ENCODE measurements at places on chromosomes 4 and X.

GRCh38 chr4:182252220-182252619, 9.0 kb downstream of the TENM3 start:
- peak; percentile 18 for DNase-seq

DNA sequence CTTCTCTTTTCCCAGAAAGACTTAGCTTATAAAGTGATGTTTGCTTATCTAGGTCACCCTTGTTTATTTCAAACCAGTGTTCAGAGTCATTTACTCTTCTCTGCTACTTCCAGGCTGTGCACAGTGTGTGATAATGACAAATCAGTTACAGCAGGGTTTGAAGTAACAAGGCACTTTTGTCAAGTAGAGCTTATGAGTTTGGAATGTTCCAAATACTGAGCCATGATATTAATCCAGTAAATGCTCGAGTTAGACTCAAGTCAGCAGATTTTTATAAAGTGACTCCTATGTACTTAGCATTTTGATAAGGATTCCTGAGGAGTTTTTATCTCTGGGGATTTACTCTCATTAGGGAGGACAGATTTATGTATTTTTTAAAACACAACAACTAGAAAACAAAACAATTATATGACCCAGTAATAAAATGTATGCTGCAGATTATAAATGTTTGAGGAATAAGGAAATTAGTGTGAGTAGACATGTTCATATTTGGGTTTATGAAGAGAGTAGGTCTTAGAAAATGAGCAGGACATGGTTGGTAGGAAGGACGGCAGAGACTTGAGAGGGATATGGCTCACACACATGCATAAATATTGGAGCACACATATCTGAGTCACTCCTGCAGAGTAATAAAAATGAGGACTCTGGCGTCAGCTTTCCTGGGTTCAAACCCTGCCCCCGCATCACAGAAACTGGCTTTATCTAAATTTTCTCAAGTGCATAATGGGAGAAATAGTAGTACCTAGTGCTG, 271.2 kb downstream of the FBXO8 start:
- no peak for DNase-seq

DNA sequence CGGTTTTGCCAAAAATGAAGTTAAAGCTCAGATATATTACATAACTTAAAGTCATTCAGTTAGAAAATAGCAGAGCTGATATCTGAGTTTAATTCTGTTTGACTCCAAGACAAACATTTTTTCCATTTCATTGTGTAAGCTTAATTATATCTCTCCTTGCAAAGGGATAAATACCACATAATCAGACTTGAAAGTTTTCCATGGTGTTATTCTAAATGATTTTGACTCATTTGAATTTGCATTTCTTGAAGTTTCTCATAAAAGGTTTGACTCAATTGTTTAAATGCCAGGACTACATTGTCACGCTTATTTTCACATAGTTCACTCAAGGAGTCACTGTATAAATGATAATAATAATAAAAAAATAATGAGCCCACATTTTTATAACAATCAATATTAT, 39.4 kb upstream of the DDX60 start:
- DNase-seq, result no peak

GRCh38 chrX:10545882-10546281, 74.5 kb downstream of the MID1 start:
- no peak for DNase-seq

DNA sequence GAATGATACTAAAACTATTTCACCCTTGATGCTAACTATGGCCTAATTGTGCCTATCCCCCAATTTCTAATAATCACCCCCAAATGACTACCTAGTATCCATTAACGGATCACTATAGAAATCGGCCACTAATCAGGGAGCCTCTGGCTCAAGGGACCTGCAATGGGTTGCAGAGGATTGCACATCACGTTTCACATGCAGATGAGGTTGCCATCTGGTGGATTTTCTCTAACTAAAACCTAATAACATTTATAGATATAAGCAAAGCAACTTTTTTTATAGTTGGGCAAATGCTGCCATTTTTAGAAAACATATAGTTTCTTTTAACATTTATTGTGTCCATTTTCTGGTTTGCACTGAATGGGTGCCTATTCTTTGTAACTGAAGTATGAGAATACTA, 28.3 kb upstream of the ALG13 start:
- no peak for DNase-seq

DNA sequence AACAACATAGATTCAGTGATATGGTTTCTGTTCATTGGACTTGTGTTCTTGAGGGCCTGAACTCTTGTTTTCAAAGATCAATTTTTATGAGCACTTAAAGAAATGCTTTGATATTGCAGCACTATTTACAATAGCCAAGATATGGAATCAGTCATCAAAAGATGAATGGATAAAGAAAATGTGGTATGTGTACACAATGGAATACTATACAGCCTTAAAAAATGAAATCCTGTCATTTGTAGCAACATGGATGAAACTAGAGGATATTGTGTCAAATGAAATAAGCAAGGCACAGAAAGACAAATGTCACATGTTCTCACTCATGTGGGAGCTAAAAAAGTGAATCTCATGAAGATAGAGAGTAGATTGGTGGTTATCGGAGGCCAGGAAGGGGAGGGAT, 21.9 kb downstream of the RNF128 start:
- no peak for DNase-seq

GRCh38 chrX:15350329-15350996, 15.1 kb upstream of the PIGA start:
- no peak for DNase-seq

- DNase-seq, result no peak
These were observed 10.6 kb downstream of the C4orf54 start for GRCh38 chr4:99647071-99647470.

GRCh38 chr4:160202802-160203201, 1099.9 kb downstream of the RAPGEF2 start:
- DNase-seq, result no peak

GRCh38 chr4:6608758-6609414, 31.6 kb upstream of the MRFAP1 start:
- DNase-seq, result no peak

GRCh38 chr4:185567381-185568376, 32.4 kb upstream of the PDLIM3 start:
- no peak for DNase-seq

GRCh38 chr4:2482693-2483092, 13.8 kb downstream of the RNF4 start:
- no peak for DNase-seq

- no peak for DNase-seq
These were observed 3.9 kb downstream of the ZFP42 start for GRCh38 chr4:187999406-187999932.

- no peak for DNase-seq
These were observed 32.1 kb upstream of the TEX13D start for GRCh38 chrX:124300405-124300804.

DNA sequence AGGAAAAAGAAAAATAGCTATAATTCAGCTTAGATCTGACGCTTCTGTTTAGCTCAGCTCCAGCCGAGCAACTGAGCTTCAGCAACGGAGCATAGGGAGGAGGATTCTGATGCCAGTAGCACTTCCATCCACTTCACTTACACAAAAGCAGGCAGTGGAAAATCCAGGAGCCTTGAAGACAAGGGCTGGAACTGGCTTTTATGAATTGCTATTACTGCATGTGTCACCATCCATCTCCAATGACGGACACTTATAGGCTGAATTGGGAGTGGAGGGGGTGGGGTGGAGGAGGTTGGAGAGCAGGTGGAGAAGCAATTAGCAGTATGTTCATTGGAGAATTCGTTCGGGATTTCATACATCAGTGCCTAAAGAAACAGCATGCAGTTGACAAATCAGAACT, 15.6 kb downstream of the ENOX2 start:
- DNase-seq, result no peak

- DNase-seq, result peak; percentile 41
These were observed 73.7 kb downstream of the SHROOM2 start for GRCh38 chrX:9859711-9860555.

DNA sequence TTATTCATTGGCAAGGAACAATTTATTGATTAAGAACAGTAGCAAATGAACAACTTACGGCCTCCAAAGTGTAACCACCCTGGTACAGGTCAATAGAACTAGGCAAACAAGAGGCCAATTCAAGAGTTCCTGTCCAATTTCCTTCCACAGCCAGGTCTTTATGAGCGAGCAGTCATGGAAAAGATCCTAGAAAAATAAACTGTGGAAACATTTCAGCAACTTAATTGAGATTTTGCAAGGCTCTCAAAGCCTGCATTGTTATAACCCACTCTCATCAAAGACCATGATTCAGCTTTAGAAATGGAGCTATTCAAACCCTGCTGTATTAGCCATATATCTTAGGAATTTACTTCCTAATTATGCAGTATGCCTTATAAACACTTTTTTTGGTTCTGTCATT, 43.6 kb downstream of the UNC5C start:
- DNase-seq, result no peak

- no peak for DNase-seq
These were observed 149.9 kb downstream of the FGF16 start for GRCh38 chrX:77597090-77597489.

DNA sequence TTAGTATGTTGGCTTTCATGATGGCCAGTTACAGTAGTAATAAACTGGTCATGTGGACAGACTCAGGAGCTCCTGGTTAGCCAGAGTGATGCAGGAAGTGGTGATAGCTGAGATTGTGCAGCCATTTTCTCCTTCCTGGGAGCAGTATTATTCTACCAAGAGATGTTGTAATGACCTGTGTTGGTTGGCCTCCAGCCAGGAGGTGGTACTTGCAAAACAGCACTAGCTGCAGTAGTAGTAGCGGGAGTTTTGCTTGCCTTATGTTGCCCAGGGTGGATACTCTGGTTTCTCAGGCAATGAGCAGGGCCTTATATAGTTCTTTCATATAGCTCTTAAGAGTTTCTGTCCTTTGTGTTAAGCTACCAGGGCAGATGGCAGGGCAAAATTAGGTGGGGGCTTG, 998.8 kb downstream of the GLUD2 start:
- no peak for DNase-seq

- no peak for DNase-seq
These were observed 29.2 kb downstream of the EFHC2 start for GRCh38 chrX:44314259-44314734.

- no peak for DNase-seq
These were observed 424.5 kb upstream of the FAM47C start for GRCh38 chrX:36583674-36584073.

GRCh38 chrX:1207496-1208025, 4.9 kb downstream of the CRLF2 start:
- no peak for DNase-seq

DNA sequence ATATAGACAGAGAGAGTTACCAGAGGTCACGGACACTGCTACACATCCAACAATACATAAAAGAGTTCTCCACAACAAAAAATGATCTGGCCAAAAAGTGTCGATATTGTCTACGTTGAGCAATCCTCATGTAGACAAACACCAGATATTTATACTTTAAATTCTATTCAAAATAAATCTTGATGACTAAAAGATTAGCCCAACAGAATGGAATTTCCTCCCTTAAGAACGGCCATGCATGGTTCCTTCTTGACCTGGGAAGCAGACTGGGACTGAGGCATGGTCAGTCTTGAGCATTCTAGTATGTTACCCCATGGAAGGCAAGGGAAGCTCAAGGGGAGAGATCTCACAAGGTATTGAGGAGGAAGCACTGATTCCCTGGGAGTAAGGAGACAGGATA, 43.5 kb downstream of the LHFPL1 start:
- DNase-seq, result no peak

GRCh38 chr4:25029479-25030276, 1.1 kb downstream of the LGI2 start:
- DNase-seq, result no peak

GRCh38 chr4:84568496-84568895, 14.4 kb upstream of the CDS1 start:
- no peak for DNase-seq

- DNase-seq, result peak; percentile 16
These were observed 1.9 kb downstream of the STOX2 start for GRCh38 chr4:183906739-183907651.

- no peak for DNase-seq
These were observed 155.3 kb downstream of the SPCS3 start for GRCh38 chr4:176475067-176475466.

DNA sequence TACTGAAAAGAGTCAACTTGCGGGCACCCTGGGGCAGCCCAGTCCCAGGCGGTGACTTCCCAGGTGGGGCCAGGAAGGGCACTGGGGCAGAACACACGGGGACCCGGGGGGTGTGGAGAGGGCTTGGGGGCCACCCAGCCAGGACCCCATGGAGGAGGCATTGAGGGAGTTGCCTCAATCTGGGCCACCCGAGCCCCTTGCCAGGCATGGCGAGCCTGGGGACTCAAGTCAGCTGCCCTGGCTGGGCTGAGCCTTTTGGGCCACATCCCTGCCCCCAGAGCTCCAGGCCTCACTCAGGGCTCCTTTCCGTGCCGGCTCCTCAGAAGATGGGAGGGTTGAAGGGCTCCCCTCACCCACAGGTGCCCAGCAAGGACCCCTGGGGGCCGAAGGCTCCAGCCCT, 6.6 kb upstream of the CPLX1 start:
- DNase-seq, result no peak

GRCh38 chr4:3789587-3789986, 23.4 kb downstream of the ADRA2C start:
- DNase-seq, result no peak

DNA sequence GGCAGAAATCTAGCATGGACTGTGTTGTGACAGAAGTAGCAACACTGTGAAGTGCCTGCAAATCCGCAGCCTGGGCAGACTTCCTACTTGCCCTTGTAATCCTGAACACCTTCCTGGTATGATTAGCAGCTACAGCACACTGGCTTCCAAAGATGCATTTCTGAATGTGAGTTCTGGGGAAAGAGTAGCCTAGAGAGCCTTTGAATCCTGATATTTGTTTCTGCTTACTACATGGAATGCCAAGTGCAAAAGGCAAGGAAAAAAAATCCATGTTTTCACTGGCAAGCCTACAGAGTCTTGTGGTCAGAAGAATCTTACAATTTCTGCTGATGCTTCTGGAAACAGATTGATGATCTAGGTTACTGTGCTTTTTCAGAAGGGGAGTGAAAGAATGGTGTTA, 223.7 kb downstream of the COL25A1 start:
- no peak for DNase-seq

- DNase-seq, result no peak
These were observed 14.7 kb downstream of the TBC1D14 start for GRCh38 chr4:6924361-6924779.

DNA sequence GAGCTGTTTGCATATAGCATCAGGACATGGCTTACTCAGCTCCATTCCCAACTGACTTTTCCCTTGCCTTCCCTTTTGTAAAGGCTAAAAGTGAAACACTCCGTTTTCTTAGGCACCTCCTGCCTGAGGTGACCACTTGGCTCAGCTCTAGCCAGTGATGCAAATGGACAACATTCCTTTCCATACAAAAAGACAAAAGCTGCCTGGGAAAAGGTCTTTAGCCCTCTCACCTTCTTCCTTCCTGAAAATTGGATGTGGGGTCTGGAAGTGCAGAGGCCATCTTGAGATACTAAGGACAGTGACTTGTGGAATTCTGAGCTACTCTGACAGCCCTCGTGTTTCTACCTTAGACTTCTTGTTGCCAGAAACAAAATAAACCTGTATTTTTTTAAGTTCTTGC, 27.7 kb upstream of the SFRP2 start:
- DNase-seq, result no peak

DNA sequence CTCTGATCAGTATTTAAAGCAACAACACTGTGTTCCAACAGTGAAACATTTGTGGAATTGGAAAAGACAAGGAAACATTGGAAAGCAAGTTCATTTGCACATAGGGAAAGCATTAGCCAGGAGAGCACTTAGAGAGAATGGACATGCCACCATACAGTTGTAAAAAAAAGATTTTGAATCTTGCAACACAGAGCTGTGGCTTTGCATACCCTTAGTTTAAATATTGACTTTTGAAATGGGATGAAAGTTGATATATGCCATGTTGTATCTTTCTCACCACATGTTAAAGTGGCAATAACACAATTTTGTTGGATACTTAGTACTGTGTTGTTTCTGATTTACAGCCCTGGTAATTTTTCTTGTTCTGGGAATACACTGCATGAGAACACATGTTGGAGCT, 208.1 kb downstream of the BMPR1B start:
- DNase-seq, result peak; percentile 85

Data from NCI-H526 treated with DMSO at 0.1 percent for 48 hours (cell line).